OCI-M1 (cell line): ENCODE measurements at places on chromosomes 4 and X.

DNA sequence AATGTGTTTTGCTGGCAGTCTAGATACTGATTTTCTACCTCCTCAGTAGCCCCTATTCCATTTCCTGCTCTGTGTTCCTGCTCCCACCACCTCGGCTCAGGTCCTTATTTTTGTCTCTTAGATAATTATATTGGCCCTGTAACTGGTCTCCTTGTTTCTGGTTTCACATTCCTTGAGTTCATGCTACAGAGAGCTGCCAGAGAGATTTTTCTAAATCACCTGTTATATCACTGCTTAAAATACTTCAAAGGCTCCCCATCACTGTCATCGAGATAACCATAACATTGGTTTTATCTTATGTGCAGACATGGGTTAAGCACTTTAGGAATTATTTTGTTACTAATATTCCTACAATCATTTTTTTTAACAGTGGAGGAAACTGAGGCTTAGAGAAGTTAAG, 9.6 kb downstream of the SYNPO2 start:
- no peak for DNase-seq

GRCh38 chrX:46770000-46770816, 11.3 kb upstream of the SLC9A7 start:
- no peak for DNase-seq

DNA sequence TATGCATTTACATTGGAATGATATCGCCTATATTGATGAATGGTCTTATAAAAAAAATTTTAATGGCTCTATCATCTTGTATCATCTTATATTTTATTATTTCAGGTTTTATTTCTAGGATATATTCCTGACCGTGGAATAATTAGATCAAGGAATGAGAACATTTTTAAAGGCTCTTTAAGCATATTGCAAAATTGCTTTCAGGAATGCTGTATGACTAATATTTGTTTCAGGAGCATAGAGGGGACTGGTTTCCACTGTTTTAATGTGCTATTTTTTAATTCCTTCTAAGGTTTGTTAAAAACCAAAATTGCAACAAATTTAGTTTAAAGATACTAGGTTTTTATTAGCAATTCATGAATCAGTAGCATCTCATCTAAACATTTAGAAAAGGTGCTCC, 120.2 kb downstream of the BMPR1B start:
- no peak for DNase-seq

GRCh38 chrX:118212817-118213183, 96.2 kb upstream of the KLHL13 start:
- peak; percentile 54 for DNase-seq

DNA sequence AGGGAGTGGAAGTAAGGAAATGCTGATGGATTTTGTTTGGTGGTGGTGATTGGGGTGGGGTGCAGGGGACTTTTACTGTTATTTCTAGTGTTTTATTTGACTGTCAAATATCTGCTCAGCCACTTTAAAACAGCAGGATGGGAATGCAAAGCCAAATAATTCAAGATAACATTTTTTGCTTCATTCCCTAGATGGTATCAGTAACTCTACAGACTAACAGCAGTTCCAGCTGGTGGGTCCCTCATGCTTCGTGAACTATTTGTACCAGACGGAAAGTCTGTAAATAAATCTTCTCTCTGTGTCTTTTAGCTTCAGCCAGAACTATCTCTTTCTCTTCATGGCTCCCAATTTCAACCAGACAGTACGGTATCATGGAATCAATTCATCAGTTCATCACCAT, 27.5 kb downstream of the GPR143 start:
- no peak for DNase-seq

DNA sequence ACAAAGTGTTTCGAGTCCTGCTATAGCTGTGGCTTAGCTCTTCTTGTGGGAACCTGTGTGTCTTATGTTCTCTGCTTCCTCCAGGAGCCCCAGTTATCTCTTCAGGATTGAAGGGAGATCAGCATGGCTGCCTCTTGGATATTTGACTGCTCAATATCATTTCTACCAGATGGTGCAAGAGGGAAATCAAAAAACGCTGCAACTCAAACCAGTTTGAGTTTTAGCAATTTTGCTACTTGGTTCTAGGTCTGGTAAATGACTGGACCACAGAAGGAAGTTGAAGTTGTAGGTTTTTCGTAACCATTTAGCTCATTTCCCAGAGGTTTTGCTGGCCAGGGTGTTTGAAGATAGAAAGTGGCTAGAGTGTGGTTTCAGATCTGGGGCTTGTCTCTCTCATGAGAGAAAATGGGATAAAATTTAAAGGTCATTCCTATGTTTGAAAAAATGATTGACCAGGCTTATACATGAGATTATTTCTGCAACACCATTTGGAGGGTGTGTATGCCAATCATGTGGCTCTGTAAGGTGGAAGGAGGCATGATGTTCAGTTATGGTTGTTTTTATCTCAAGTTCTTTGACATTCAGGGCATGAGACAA, 210.4 kb downstream of the SPRY1 start:
- no peak for DNase-seq

DNA sequence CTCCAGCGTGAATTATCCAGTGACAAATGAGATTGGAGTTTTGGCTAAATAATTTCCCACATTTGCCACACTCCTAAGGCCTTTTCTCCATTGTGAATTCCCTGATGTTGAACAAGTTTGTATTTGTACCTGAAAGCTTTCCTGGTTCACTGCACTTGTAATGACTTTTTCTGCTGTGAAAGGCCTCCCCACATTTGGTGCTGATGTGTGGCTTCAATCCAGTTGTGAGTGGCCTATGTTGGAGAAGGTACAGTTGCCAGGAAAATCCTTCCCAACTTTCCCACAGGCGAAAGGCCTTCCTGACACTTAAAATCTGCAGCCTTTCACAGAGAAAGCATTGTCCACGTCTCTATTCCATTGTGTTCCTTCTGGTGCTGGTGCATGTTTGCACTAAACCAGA, 17.3 kb upstream of the HPGD start:
- DNase-seq = no peak

- peak; percentile 27 for DNase-seq
Measured at GRCh38 chrX:13110433-13111324, 66.3 kb upstream of the FAM9C start.

DNA sequence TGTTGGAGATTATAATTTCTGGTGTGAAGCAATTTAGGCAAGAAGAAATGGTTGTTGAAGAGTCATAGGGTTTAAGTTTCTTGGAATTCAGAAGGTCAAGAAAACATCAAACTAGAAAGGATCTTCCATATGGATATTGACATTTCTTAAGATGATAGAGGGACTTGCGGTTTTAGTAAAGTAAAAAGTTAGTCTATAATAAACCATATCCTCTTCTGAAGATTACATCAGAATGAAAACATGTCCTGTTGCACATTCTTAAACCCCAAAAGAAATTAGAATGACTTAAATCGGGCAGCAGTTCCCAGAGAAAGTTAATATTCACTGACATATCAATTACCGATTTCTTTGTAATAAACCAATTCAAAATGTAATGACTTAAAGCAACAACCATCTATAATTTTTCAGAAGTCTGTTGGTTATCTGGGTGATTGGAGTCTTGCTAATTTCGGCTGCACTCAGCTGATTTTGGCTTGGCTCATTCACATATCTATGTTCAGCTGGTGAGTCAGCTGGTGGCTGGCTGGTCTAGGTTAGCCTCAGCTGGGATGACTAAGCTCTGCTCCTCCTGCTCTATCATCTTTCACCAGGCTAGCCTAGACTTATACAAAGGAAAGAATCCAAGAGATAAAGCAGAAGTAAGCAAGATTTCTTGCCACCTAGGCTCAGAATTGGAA, 24.4 kb upstream of the DYNLT3 start:
- DNase-seq = peak; percentile 84

GRCh38 chr4:58515226-58515625, 1405.0 kb upstream of the IGFBP7 start:
- DNase-seq = no peak

GRCh38 chr4:137361756-137362470, 170.4 kb downstream of the PCDH18 start:
- no peak for DNase-seq

DNA sequence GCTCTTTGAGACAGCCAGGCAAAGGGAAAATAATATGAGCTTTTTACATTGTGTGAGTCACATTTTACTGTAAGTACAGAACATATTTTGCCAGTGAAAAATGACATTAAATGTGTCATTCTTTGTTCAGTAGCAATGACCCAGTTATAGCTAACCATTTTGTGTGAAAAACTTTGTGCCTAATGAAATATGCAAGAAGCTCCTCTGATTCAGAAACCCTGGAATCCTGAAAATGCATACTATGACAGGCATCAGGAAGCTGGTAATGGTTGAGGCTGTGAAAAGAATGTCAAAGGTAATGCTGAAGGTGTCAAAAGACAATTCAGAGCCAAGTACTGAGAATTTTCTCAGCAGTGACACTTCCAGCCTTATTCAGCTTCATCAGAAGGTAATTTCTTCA, 549.5 kb upstream of the SMIM31 start:
- DNase-seq = no peak

DNA sequence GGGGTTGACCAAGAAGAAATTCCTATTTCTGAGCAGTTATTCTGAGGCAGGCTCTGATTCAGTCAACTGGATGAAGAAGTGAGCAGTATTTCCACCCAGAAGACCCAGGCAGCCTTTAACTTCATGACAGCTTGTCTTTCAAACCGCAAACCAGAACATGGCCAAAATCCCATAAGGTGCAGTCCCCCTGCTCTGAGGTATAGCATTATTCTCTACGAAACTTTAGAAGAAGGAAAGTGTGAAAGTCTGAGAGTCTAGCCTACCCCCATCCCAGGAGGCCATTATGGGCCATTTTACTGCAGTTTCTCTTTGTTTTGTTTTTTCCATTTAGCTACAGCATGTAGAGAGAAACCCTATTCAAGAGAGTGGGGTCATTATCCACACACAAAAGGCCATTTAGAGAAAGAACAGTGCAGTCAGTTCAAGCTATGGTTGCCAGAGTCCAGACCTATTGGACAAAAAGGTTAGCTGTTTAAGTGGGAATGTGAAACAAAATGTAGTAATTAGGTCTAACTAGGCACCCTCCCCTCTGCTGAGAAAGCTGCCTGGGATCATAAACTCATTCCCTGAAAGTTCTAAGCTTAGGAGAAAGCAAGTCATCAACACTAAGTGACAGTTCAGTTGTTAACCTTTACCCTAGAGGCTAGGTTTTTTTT, 52.1 kb upstream of the RASGEF1B start:
- DNase-seq = no peak

DNA sequence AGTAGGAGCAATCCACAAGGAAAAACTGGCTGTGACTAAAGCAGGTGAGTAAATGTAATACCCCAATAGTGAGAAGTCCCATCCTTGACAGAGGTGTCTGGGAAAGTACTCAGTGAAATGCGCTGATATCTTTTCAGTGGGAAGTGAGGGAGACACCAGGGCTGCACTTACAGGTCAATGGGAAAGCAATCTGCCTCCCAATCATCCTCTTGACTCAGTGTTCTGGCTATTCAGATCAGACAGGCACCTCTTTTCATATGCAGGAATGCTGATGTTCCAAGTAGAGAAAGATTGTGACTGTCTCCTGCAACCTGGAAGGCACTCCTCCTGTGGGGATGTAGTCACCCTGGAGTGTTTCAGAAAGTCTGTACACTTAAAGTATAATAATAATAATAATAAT, 39.9 kb upstream of the SPIN2A start:
- no peak for DNase-seq

DNA sequence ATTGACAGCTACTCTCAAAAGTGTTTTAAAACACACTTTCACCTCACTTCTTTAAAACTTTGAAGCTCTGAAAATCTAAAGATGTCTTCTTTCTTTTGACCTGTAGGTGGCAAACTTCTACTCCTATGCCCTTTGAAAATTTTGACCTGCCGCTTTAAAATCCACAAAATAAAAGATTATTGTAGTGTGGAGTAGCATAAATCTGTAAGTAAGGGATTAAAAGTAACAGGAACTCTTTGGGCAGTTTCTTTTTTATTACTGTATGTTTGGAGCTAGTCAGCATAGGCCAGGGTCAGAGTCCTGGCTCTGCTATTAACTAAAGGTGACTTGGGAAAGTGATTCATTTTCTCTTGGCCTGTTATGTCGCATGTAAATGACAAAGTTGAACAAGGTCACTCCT, 25.5 kb downstream of the BBS12 start:
- peak; percentile 84 for DNase-seq

GRCh38 chr4:38782452-38783108, at the start of gene TLR10:
TLR10 (minus strand) TSS chr4:38782990; CDS start chr4:38775590, 7,400 bp downstream.
- DNase-seq = peak; percentile 65

GRCh38 chr4:188822698-188823097, 683.5 kb downstream of the TRIML1 start:
- DNase-seq = no peak

- DNase-seq = no peak
Measured at GRCh38 chr4:1752284-1753041, 31.1 kb downstream of the TACC3 start.

DNA sequence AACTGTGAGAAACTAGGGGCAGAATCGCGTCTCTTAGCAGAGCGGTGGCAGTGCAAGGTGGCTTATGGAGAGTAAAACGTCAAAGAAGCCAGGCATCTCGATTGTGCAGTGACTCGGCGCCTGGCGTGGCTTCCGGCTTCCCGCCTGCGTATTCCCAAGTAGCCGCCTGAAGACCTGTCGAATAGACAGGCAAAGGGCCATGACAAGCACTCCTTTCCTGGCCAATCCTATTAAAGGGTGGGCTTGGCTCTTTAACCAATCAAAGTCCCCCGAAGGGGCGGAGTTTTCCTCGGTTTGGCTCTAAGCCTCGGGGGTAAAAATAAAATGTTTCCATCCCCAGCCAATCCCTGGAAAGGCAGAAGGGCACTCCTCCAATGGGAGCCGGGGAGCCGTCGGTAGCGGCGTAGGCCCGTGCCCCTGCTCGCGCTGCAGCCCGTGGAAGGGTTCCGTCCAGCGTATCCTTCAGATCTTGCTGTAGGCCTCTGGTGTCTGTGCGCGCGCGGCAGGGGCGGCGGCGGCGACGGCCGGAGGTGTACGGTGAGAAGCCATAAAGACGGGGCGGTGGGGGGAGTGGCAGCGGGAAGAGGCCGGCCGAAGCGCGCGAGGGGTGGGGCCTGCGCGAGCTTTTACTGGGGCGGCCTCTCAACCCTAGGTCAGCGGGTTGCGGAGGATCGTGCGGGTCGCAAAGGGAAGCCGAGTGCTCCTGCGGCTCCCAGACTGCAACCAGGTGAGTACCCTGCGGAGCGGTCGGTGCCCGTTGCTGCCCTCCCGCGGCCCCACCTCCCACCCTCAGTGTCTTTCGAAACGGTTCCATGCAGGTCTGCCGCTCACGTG, at the start of gene KANTR:
Gene KANTR, plus strand, starts transcription at position 395 of the 834 bp plus-strand sequence. CDS start 30,131 bp downstream, outside the sequence.
- peak; percentile 97 for DNase-seq
